ENCODE measurements at places on chromosomes 4 and X.

- DNase-seq: no peak
Observed at GRCh38 chr4:91653067-91653466, 650.7 kb upstream of the GRID2 start.

DNA sequence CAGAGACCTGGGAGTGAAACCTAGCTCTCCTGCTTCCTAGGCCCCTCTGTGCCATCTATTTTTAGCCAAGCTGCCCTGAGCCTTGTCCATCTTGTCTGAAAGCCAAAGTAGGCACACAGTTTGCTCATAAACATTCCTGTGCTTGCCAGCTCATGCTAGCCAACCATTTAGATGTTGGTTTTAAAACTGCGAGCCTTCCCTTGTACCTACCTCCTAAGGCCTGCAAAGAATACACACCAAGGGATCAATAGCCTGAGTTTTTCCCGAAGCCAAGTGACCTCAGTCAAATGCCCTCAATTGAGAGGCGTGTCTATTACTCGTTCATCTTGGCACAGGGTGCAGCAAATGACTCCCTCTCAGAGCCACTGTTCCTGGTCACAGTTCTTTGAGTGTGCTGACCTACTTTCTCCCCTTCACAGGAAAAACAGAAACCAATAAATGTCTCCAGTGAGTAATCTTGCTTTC is 48.5 kb downstream of the ZCCHC12 start:
- no peak for DNase-seq

- DNase-seq: peak; percentile 76
Observed at GRCh38 chr4:113052379-113052951, 3.0 kb downstream of the ANK2 start.

- no peak for DNase-seq
Observed at GRCh38 chr4:98688411-98689290, 30.2 kb upstream of the TSPAN5 start.

GRCh38 chr4:25694466-25694865 is 38.8 kb downstream of the SLC34A2 start:
- no peak for DNase-seq

- DNase-seq: no peak
Observed at GRCh38 chr4:146027761-146028160, 89.1 kb upstream of the ZNF827 start.

DNA sequence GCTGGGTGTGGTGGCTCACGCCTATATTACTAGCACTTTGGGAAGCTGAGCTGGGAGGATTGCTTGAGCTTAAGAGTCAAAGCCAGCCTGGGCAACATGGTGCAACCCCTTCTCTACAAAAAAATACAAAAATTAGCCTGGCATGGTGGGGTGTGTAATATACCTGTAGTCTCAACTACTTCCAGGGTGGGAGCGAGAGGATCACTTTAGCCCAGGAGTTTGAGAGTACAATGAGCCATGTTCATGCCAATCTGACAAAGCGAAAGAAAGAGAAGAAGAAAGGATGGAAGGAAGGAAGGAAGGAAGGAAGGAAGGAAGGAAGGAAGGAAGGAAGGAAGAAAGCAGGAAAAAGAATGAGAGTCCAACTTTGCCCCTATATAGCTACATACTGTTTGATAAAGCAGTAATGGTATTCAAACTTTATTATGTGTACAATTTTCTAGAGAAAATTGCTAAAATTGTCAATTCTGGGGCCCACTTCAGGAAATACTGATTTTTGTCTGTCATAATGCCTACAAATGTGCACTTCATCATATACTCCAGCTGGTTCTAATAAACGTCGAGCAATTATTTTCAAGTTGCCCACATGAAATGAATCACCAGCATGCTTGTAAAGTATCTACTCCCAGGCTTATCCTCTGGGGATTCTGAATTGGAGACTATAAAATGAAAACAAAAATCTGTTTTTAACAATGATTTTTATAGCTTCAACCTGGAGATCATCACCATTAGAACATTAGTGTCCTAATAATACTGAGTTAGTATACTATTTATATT is 132.3 kb downstream of the NDST4 start:
- no peak for DNase-seq

GRCh38 chrX:68146054-68146453 is 287.2 kb downstream of the OPHN1 start:
- no peak for DNase-seq

GRCh38 chrX:137172317-137172948 is 138.6 kb upstream of the GPR101 start:
- DNase-seq: no peak

DNA sequence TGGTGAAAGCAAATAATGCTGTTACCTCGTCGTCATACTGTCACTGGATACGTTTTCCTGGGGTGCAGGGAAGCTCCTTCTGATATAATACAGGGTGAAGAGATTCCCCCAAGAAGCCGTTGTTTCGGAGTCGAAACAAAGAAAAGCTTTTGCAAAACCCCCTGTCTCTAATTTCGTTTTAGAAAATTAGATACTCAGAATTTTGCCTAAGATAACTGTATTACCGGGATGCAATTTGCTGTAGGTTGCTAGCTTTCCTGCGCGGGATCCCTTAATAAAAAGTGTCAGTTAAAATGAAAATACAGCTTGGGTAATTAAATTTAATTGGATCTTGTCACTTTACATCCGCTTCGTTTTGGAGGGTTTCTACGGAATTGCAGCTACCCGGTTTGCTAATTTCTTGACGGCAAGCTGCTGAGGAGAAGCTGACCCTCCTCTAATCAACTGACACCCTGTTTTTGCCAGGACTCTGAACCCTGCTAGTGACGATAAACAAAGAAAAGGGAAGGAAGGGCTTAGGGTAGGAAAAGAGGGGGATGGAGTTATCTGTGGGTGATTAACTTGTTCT is 174.6 kb downstream of the SHOX start:
- DNase-seq: no peak

GRCh38 chr4:23734000-23734399 is 155.8 kb downstream of the PPARGC1A start:
- no peak for DNase-seq

- no peak for DNase-seq
Observed at GRCh38 chr4:111961809-111962208, 183.4 kb upstream of the FAM241A start.

GRCh38 chr4:76881375-76881774 is 16.6 kb downstream of the SOWAHB start:
- DNase-seq: peak; percentile 83

DNA sequence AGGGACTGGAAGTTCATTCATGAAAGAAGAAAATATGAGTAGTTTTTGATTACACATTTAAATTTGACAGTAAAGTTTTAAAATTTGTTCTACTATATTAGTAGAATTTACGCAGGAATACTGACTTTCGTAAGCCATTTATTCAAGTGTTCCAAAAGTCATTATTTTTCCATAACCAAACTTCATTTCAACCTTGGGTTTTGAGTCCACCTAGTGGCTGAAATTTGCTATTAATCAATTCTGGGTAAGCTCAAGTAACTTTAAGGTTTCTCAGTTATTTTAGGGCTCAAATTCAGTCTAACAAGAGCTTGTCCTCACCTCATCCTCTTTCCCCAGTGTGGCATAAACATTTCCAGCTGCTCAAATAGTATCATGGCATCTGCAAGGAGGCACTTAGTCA is 175.4 kb downstream of the SH3BGRL start:
- DNase-seq: no peak

DNA sequence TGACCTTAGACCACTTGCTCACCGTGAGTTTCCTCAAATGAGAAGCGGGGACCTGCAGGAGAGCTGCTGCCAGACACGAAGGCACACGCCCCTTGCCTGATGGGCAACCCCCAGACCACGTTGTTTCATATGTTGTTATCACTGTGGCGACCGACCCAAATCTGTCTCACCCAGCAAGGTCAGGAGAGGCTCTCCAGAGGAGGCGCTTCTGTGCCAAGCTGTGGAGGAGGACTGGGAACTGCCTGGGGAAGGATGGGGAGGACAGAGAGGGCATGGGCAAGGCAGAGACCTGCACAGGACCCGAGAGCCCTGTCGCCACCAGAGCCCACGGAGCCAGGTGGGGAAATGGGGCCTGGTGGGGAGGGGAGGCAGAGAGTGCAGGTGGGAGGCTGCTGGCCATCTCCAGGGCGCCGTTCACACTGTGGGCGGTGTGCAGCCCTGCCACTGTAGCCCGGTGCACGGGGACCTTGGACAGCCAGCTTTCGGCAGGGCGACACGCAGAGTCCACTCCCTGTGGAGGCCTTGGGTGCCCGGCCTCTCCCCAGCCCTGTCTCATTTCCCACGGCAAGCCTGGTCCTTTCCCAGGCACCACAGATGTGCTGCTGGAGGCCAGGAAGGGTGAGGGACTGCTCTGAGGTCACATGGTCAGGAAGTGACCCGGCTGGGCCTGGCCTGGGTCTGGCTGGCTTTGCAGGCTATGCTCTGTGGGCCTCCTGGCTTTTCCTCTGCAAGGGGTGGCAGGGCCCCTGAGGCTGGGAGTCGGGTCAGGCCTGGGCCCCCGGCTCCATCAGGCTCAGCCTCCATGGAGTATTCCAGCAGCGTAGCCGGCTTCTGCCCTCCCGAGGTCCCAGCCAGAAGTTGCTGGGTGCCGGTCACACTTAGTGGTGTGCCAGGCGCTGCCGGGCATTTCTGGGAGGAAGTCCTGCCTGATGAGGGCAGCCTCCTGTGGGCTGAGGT is 3.2 kb downstream of the HTRA3 start:
- no peak for DNase-seq

GRCh38 chr4:113559947-113560346 is 201.6 kb downstream of the CAMK2D start:
- DNase-seq: no peak

- peak; percentile 52 for DNase-seq
Observed at GRCh38 chr4:139651282-139652194, 14.1 kb upstream of the MGST2 start.

GRCh38 chr4:107835406-107835805 is 10.7 kb downstream of the SGMS2 start:
- DNase-seq: no peak

- no peak for DNase-seq
Observed at GRCh38 chr4:152389359-152389758, 146.5 kb downstream of the FBXW7 start.

DNA sequence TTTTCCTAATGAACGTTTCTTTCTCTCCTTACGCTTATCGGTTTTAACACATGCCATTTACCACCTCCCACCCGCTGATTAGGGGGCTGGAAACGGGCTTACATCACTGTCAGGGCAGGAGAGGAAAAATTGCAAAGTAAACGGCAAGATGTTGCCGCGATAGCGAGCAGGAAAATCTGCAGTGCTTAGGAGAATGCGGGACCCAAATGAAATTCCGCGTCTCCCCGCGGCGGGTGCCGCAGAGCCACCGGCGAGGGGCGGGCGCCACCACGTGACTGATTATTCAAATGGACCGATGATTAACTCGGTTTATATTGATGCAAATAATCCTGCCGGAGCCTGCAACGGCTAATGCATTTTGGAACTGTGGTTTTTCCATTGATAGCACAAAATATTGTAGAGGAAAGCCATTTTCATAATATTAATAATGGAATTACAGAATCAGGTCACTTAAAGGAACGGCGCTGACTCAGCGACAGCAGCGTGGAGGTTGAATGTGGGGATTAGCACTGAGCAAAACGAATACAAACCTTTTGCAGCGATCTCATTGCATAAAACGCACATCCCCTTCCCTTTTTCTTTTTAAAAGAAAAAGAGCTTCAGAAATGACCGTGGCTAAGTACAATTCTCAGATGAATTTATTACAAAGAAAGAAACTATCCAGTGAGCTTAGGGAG is 224.2 kb downstream of the STIM2 start:
- DNase-seq: no peak

GRCh38 chr4:77861495-77861894 is 1.1 kb upstream of the MRPL1 start:
- DNase-seq: no peak

- DNase-seq: no peak
Observed at GRCh38 chrX:77698242-77698641, 87.8 kb downstream of the ATRX start.

All from NCI-H2029 (cell line).